ENCODE measurements at places on chromosomes 16 and 17.

GRCh38 chr17:66526827-66527226, 224.4 kb downstream of the PRKCA start:
- no peak for DNase-seq

DNA sequence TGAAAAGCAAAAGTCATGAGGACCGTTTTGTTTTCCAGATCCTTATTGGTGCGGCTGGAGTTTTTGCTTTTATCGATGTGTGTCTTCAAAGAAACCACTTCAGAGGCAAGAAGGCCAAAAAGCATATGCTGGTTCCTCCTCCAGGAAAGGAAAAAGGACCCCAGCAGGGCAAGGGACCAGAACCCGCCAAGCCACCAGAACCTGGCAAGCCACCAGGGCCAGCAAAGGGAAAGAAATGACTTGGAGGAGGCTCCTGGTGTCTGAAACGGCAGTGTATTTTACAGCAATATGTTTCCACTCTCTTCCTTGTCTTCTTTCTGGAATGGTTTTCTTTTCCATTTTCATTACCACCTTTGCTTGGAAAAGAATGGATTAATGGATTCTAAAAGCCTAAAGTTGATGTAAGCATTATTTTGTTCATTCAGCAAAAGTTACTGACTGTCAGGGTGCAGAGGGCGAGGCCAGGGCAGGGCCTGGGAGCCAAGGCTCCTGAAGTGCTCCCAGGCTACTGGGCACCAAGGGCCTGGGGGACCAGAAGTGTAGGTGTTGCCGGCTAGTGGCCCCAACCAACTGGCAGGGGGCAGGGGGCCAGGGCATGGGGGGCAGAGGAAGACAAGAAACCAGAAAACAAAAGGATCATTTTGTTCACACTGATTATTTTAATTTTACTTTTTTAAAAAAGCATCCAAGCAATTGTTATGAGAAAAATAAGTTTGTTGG, 8.8 kb downstream of the CMTM2 start:
- DNase-seq: no peak

- no peak for DNase-seq
Observed at GRCh38 chr17:27631897-27632725, 1.1 kb downstream of the LGALS9 start.

DNA sequence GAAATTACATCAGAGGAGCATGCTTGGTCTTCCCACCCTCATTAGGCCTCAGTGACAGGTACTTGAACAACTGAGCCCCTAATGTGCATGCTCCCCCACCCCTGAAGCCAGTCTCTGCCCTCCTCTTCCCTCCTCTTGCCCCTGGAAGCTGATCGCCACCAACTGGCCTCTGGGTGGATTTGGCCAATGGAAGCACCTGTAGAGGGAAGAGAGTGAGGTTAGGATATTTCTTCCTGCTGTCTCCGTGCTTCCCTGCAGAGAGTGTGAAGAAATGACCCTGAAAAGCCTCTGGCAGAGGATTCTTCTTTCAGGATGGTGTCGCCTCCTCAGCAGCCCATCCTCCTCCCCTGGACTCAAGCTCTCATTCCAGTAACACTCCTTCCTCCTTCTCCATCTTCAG, 5.9 kb upstream of the CBLN1 start:
- DNase-seq: no peak

GRCh38 chr16:81686391-81687130, 92.5 kb upstream of the PLCG2 start:
- DNase-seq: no peak

DNA sequence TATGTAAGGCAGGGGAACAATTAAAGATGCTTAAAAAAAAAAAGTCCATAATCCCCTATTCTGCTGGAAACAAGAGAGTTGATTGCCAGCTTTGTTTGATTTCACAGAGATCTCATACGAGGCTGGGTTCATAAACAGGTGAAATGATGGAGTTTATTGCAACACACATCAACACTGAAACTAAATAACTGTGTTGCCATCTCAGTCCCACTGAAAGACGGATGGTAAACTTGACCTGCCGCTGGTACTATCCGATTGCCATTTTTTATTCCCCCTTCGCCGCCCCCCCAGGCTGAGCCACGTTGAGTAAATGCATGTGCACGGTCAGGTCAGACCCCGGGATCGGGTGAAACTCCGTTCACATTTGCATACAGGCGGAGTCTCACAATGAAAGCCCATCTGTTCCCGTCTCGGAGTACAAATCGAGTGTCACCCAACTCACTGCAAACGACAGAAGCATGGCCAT, 119.2 kb downstream of the SKAP1 start:
- DNase-seq: no peak

DNA sequence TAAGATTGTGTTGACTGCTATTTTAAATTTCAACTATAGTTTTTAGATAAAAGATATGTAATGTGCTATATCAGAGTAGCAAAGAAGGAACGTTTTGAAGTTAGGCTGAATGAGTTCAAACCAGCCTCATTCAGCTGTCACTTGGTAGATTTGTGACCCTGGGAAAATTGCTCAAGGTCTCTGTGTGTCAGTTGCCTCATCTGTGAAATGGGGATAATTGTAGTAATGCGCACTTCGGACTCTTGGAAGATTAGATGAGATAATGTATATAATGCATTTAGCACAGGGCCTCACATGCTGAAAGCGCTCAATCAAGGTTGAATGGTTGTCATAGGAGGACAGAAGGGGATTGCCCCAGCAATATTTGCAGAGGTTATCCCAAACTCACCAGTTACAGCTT, 4.7 kb downstream of the BMERB1 start:
- no peak for DNase-seq

GRCh38 chr17:7296189-7296861, 1.9 kb upstream of the YBX2 start:
- no peak for DNase-seq

DNA sequence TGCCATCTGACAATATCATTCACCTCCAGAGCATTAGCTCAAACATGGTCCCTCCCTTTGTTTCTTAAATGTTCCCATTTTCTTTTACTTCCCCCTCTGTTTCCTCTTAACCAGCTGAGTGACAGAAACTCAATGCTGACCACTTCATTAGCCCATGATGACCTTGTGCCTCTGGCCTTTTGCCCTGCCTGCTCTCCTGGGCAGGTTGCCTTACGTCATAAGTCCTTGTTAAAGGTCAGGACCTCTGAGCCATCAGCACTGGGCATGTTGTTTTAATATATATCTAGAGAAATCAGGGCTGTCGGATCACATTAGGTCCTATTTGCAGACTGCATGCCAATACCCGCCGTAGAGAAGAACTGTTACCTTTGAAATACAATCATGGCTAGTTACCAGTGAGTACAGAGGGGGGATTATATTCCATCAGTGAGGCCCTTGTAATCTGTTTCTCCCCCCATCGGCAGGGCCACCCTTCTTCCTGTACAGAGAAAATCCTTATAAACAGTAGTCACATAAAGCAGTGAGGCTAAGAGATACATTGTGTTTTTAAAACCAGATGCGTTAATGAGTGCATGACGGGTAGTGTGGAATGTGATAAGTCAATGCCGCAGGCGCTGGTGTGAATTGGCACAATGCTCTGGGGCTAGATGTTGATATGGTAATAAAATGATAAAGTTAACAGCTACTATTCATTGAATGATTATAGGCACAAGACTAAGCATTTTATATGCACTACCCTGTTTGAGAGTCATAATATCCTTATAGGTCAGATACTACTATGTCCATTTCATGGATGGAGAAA, 94.3 kb upstream of the ZFHX3 start:
- DNase-seq: no peak

- no peak for DNase-seq
Observed at GRCh38 chr16:1871974-1872635, at the start of gene MEIOB. Gene MEIOB, minus strand, starts transcription at chr16:1872164. Its CDS starts 3,989 bp downstream, at chr16:1868175.

GRCh38 chr17:75892556-75893224, 4.1 kb downstream of the TRIM65 start:
- DNase-seq: no peak

- DNase-seq: no peak
Observed at GRCh38 chr16:68324780-68325357, 14.1 kb downstream of the PRMT7 start.

DNA sequence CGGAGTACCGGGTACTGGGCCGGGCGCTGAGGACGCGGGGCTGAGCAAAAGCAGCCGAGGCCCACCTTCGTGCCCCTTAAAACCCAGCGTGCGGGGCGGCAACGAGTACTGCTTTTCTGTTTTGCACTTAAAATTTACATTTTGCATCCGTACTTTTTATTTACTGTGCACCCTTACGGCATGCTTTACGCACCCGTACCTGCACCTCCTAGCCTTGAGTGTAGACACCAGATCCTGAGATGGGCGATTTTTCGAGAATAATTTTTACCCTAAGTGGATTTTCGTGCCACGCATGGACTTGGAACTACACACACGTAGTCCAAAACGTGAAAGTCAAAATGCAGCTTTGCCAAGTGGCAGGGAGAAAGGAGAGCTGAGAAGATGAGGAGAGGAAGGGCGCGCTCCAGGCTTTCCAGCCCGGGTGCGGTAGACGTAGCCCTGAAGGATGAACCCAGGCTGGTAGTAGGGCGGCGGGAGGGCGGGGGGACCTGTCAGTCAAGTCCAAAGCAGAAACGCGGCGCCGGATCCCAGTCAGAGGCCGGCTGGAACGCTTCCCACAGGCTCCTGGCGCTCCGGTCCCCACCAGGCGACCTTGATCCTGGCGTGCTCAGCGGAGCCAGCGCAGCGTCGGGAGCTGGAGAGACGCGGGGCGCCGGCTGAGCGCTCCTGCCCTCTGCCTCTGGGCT, 1.2 kb upstream of the CBLN1 start:
- DNase-seq: no peak

DNA sequence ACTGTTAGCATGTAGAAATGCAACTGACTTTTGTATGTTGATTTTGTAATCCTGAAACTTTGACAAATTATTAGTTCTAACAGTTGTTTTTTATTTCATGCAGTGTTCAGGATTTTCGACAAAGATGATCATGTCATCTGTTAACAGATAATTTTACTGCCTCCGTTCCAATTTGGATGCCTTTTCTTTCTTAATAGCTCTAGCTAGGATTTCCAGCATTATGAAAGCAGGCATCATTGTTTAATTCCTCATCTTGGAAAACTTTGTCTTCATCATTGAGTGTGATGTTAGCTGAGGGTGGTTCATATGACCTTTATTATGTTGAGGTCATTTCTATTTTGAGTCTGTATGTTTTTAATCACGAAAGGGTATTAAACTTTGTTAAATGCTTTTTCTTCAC, 31.9 kb downstream of the RMI2 start:
- no peak for DNase-seq

- no peak for DNase-seq
Observed at GRCh38 chr17:15965528-15965927, 20.6 kb downstream of the ADORA2B start.

DNA sequence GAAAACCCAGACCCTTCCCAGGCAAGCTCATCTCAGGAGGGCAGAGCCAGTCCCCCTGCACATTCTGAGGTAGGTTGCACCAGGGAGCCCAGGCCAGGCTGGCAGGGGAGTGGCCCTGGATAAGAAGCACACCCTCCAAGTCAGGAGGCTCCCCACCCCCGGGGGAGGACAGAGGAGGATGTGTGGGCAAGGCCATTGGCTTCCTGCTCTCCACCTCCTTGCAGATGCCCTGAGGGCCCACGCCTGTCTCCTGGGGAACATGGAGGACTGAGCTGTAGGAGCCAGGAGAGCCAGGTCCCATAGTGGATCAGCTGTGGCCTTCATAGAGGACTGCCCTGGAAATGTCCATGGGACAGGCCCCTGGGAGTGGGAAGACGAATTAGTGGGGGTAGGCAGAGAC, 126.7 kb downstream of the IRF8 start:
- DNase-seq: no peak

DNA sequence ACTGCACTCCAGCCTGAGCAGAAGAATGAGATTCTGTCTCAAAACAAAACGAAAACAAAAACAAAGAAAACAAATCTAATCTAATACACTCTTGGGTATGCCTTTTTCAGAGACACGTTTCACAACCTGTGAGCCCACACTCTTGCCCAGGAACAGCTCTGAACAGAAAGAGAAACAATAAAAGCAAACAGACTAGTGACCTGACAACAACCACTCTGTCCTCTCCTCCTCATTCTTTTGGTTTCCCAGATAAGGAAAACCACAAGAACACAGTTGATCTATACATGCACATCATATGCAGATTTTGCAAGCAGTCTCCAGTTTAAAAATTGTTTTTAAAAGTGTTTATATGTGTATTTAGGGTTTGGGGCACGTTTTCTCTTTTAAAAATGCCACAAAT, 1.3 kb downstream of the MKS1 start:
- DNase-seq: no peak

GRCh38 chr17:70184207-70184606, 14.9 kb downstream of the KCNJ2 start:
- DNase-seq: no peak

DNA sequence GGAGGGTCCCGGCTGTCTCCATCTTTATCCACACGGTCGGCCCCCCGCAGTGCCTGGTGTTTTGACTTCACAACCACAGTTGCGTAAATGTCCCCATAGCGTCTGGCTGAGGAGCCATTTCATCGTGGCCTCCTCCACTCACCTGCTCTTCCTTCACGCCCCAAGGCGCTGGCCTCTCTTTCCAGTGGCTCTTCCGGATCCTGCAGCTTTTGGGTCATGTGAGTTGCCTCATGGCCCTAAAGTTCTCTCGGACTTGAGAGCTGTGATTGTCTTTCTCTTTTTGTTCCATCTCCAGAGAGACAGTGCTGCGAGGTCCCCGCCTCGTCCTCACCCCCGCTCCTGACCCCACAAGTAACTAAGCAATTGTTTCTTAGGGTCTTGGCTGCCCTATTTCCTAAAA, 22.7 kb downstream of the FLYWCH1 start:
- DNase-seq: no peak

DNA sequence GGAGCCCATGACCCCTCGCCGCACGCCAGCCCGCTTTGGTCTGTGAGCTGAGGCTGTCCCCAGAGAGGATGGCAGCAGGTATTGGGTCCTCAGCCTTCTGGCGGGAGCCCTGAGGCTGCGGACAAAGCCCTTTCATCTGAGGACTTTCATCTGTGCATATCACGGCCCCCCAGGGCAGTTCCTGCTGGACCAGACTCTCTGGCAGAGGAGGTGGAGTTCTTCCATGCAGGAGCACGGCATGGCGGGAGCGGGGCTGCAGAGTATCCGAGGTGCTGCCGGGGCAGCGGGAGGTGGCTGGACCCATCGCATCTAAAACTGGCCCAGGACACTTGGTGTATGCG, 18.8 kb downstream of the DHX38 start:
- DNase-seq: no peak

- no peak for DNase-seq
Observed at GRCh38 chr16:52404546-52404945, 142.4 kb downstream of the TOX3 start.

DNA sequence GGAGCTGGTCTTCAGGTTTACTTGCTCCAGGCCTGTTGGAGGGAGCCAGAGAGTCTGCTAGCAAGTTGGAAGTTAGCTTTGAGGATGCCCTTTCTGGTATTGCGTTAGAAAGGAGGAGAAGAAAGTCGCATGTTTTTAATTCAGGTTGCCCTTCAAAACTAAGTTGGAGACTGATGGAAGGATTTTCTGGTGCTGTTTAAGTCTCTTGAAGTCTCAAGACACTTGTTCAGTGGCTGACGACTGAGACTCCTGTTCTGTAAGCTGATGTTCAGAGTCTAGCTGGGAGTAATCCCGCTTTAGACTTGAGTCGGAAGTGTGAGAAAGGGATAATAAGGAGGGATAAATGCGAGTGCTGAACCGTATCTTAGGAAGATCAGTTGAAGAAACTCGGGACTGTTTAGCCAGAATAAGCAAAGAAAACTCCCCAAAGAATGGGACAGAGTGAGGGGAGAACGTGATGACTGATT, 740 bp downstream of the AATF start:
- no peak for DNase-seq
